ENCODE measurements at places on chromosomes 7 and 10.

- no peak for DNase-seq
Measured at GRCh38 chr10:126407831-126408230, 19.6 kb upstream of the ADAM12 start.

- DNase-seq = no peak
Measured at GRCh38 chr7:6730343-6730633, 23.5 kb upstream of the ZNF12 start.

- peak; percentile 63 for DNase-seq
Measured at GRCh38 chr10:49534670-49535381, 4.1 kb downstream of the ERCC6 start.

DNA sequence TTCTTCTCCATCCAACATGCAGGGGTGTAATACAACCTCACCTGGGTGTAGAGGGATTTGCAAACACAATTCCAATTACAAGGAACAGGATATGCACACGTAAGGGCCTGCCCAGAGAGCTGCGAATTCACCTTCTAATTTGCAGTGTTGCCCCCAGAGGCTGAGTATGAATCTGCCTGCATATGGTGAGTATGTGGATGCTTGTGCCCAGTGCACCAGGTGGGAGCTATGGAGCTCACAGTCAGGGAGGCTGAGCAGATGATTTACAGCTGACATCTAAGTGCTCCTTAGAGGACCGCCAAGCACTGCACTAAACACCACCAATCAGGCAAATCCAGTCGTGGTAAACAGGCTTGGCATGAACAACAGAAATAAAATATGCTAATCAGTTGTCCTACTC, 132.0 kb downstream of the RELN start:
- no peak for DNase-seq

GRCh38 chr7:146455091-146455655, 338.6 kb downstream of the CNTNAP2 start:
- no peak for DNase-seq

- DNase-seq = no peak
Measured at GRCh38 chr10:86678999-86679792, 10.9 kb downstream of the LDB3 start.

GRCh38 chr10:62978482-62978881, 154.6 kb upstream of the NRBF2 start:
- DNase-seq = no peak

- DNase-seq = no peak
Measured at GRCh38 chr10:132449051-132449810, 52.2 kb downstream of the PWWP2B start.

- DNase-seq = no peak
Measured at GRCh38 chr10:52484206-52485065, 170.4 kb downstream of the DKK1 start.

DNA sequence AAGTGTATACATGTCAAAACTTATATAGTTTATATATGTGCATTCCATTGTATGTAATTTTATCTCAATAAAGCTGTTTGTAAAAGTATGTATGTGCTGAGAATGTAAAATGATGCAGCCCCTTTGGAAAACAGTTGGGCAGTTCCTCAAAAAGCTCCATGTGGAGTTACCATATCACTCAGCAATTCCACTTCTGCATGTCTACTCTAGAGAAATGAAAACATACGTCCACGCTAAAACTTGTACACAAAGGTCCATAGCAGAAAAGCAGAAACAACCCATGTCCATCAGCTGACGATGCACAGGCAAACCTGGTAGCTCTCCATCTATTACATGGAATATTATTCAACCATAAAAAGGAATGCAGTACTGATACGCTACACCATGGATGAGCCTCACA, 8.3 kb upstream of the RGS10 start:
- no peak for DNase-seq

DNA sequence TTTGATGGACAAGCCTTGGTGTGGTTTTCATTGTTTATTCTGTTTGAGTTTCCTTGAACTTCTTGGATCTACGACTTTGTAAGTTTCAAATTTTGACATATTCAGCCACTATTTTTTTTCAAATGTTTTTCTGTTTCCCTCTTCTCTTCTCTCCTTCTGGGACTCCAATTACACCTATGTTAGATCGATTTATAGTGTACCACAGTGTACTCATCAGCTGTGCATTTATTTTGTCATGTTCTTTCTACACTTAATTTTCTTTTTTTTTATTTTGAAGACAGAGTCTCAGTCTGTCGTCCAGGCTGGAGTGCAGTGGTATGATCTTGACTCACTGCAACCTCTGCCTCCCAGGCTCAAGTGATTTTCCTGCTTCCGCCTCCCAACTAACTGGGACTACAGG, 16.2 kb downstream of the OLAH start:
- no peak for DNase-seq

- DNase-seq = no peak
Measured at GRCh38 chr7:132708470-132708869, 132.2 kb upstream of the PLXNA4 start.

- no peak for DNase-seq
Measured at GRCh38 chr7:151244196-151244840, 4.2 kb downstream of the SMARCD3 start.

DNA sequence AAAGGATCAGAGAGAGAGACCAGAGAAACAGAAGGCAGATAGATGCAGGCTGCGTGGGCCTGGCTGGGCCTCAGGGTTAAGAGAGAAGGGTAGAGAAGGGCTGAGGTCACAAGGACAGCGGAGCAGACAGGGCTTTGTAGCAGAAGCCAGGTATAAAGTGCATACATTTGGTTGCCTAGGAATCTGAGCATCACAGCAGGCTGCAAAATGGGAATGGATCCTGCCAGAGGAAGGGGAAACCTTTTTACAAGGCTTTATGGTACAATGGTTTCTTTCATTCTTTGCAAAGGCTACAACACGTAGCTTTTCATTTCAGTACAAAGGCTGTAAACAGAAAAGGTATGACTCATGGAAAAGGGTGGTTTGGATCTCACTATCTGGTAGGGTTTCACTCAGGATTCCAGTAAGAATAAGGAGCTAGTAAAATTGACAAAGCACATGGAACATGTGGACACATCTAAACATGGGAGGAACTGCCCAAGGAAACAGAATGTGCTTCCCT, 275.1 kb downstream of the DOCK4 start:
- no peak for DNase-seq

GRCh38 chr10:62244785-62245467, 23.7 kb downstream of the RTKN2 start:
- DNase-seq = peak; percentile 37

- no peak for DNase-seq
Measured at GRCh38 chr7:23742051-23742450, 32.0 kb downstream of the STK31 start.

DNA sequence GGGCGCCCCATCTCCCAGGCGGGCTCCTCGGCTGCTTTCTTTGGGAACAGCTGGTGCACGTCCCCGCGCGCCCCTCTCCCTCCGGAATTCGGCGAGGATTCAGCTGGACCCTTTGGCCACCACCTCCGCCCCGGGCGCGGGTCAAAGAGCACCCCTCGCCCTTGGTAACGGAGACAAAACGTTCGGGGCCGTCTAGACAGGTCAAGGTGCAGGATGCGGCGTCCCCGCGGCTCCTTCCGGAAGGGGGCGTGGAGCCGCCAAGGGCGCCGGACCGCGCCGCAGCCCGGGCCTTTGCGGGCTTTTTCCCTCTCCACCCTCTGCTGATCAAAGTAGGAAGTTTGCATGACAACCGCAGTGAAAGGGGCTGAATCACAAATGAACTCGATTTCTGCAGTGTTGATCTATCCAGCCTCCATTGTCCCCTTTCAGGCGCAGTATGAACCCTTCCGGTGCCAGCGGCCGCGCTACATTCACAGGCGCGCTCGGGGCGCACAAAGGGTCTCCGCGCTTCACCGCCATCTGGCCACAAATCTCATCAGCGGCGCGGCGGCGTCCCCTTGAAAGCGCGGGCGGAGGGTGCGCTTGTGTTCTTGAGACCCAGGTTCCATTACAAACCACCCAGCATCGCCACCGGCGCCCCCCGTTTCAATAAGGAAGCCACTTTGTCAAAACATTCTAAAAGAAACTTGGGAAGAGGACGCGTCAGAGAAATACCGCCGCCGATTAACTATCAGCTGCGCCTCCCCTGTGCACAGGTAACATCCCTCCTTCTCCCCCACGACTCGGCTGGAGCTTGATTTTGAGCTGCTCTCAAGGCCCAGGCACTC, 36.4 kb downstream of the CNPY1 start:
- DNase-seq = no peak

GRCh38 chr10:109978481-109978880, 29.3 kb upstream of the ADD3 start:
- no peak for DNase-seq

DNA sequence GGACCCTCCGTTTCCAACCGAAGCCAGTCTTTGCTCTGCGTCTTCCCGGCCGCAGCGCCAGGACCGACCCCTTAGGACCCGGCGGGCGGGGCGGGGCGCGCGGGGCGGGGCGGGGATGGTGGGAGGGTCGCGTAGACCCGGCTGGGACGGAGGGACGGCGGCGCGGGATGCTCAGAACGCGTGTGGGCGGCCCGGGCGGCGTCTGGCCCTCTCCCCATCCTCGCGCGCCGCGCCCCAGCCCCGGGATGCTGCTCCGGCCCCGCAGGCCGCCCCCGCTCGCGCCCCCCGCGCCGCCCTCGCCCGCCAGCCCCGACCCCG, at the start of gene UTF1:
TSS of gene UTF1 (plus strand) at position 174 of the 318 bp plus-strand sequence. CDS start at position 246, 72 bp downstream.
- no peak for DNase-seq

DNA sequence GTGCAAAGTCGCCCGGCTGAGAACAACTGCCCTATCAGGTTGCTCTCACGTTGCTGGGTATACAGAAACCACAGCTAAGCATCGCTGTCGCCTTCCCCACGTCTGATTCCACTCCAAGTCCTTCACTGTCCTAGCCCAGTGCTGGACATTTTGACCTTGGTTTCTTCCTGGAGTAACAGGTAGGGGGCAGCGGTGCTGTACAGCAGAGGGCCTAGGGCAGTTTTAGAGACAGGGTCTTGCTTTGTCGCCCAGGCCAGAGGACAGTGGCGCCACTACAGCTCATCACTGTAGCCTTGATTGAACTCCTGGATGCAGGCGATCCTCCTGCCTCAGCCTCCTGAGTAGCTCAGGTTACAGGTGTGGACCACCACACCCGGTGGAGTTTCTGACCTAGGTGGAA, 2.6 kb downstream of the CLDN15 start:
- no peak for DNase-seq

GRCh38 chr7:111210996-111211395, 120.1 kb downstream of the LRRN3 start:
- no peak for DNase-seq
